ENCODE measurements at places on chromosomes 4 and X. TPM values are rescaled to one million over a fixed set of nuclear protein-coding genes. Genes with fewer than 3 reads are reported as not detected.

CT45A3 gene
- total RNA-seq: not detected

SMIM31 gene
- total RNA-seq: not detected

RBM10 gene
- total RNA-seq: 30.2 TPM

PNMA5 gene
- total RNA-seq: not detected

TAF7L gene
- total RNA-seq: not detected

CYSLTR1 gene
- 25.9 TPM for total RNA-seq

DNA sequence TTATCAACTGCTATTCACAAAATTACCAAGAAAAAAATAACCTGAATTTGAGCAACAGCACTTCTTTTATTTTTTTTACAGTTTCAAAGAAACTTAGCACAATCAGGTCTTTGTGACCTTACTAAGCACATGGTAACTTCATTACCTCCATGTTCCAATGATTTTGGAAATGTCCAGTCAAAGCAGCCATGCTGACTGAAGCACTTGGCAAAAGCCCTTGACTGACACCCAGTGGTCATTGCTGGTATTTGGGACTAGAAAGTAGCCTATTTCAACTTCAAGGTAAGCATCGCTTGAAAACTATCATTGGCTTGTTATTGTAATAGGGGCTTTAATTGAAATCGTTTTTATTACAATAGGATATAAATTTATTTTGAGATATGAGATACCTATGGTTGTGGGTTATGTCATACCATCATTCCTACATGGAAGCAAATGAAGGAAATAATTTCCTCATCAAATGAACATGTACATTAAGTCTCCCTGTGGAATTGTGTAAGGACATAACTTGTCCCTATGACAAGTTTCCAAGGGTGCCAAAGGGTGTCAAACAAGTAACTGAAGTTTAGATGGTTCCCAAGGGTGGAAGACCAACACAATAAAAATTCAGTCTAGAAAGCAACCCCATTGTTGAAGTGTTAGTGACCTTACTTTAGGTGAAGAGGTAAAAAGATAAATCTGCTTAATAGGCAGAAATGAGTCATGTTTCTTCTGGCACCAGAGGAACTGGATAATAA, 15.2 kb upstream of the ANXA10 start:
- no peak for ATAC-seq

- ATAC-seq: no peak
Measured at GRCh38 chrX:70087857-70088630, 25.8 kb downstream of the OTUD6A start.

- ATAC-seq: no peak
Measured at GRCh38 chr4:10761903-10762302, 77.3 kb upstream of the CLNK start.

DNA sequence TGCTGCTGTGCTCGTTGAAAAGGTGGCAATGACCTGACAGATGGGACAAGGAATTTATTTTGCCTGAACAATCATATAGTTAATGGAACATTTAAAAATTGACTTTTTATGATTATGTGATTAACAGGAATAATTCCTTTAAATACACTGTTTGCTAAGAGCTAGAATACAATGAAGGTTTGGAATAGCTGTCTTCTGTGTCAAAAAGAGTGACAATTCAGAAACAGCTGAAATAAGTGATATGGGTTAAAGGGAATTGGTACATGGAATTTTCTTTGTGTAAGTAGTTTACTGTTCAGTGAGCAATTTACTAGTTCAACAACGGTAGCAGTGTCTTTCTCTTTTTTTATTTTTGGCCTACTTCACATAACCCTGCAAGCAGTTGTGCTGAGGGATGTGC, 1083.5 kb upstream of the GRID2 start:
- no peak for ATAC-seq

DNA sequence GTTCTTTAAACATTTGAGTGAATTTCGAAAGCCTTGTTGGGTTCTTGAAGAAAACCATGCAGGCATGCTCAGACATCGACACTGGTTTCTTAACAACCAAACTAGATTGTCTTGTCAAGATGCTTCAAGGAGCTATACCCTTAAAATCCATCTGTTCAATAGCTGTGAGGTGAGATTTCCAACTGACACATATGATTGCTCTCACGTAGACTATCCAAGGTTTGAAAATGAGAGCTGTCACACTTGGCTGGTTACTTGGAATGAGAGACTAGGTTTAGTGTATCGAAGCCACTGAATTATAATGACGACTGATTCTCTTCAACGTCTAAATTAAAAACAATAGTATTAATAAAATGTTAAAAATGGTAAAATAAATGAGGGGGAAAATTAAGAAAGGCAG, 2725.5 kb downstream of the ARAP2 start:
- ATAC-seq: no peak

GRCh38 chr4:46370531-46370930, 19.4 kb downstream of the GABRA2 start:
- ATAC-seq: no peak

DNA sequence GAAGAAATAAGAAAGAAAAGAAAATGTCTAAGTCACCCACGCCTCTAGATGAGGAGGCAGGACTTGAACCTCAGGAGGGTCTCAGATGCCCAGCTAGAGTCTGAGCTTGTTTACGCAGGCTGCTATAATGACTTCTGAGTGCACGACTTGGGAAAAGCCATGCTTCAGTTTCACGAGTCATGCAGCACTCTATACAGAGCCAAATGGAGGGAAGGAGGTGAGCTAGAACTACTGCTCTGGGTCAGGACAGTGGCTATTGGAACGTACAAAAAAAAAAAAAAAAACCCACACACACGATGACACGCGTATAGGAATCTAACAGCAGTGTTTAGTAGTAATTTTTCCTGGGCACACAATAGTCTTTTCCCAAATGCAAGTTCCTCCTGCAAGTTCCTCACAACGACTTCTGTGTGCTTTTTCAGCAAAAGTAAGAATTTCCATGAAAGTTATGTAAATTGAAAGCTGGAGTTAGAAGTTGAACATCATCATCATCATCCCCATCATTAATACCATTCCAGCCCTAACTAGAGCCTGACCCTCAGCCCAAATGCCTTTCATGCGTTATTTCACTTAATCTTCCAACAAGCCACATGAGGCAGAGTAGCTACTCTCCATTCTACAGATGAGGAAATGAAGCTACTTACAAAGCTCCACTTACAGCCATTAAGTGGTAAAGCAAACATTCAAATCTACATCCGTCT, 36.6 kb downstream of the IRF2 start:
- no peak for ATAC-seq
